Vagina (tissue), 2 donors: ENCODE measurements at places on chromosomes 11 and 22.

DNA sequence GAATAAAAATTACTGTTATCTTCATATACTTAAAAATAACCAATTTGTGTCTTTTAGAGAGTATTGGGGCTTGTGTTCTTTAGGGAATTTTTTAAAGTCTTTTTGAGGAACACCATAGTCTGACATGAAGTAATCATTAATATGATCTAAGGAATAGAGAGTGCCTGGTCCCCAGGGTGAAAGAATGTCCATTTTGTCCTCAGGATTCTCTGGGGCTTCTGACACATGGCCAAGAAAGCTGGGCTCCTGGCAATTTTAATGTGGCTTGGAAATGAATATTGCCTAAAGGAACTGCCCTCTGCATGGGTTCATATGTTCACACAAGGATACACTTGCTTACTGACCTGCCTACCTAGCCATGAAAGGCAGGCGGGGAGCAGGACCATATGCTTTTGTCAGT lies 33.7 kb downstream of the NF2 start:
- no peak for DNase-seq

GRCh38 chr11:1592628-1593027 lies 5.5 kb downstream of the KRTAP5-2 start:
- no peak for DNase-seq

- no peak for DNase-seq
These were observed 64.6 kb downstream of the MRTFA start for GRCh38 chr22:40571887-40572286.

DNA sequence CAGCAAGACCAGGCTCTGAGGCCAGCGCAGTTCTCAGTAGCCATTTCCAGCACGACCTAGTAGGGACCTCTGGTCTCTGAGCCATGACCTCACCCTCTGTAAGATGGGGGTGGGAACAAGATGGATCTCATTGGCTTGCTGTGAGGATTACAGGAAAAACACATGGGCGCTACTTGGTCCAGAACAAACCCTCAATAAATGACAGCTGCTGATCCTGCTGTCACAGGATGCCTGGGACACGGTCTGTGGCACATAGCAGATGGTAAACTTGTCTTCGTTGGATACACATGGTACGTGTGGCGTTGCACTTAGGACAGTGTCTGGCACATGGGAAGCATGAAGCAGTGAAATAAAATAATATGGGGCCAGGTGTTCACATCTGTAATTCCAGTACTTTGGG lies 4.5 kb upstream of the KCTD17 start:
- DNase-seq, result no peak

DNA sequence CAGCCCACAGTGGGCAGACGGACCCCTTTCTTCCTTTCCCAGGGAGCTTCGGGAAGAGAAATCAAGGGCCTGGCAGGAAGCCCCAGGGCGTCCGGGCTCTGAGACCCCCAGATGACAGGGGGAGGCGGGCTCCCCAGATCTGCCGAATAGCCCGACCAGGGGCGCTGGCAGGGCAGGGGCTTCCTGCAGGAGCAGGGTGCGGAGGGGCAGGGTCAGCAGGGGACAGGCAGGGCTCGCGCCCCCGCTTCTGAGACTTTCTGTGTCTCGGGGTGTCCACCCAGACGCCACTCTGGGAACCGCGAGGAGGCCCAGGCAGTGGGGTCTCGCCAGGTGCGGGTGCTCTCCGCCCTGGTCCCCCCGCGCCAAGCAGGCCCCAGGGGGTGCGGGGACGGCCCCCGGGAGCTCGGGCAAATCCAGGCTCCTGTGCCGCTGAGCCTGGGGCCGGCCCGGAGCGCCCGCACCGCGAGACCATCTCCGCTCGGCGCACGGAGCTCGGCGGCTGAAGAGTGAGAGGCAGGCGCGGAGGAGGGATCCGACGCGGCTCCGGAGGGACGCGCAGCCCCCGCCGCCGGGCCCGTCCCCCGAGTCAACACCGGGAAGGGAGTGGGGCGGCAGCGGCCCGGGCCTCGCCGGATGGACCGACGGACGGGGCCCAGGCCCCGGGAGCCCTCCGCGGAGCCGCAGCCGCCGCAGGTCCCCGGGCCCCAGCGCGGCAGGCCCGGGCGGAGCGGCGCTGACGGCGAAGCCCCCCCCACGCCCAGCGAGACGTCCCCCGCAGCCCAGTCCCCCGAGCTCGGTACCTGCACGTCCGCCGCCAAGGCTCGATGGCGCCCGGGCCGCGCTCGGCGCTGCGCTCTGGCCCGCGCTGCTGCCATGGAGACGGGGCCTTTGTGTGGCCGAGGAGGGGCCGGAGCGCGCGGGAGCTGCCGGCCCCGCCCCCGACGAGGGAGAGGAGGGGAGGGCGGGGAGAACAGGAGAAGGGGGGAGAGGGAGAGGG lies at the start of gene PLXNB2:
Gene PLXNB2 (minus strand): TSS at position 894 of the 997 bp plus-strand sequence. CDS start 17,062 bp downstream, outside the sequence.
- no peak for DNase-seq

GRCh38 chr11:120425527-120425926 lies 86.0 kb upstream of the GRIK4 start:
- no peak for DNase-seq

DNA sequence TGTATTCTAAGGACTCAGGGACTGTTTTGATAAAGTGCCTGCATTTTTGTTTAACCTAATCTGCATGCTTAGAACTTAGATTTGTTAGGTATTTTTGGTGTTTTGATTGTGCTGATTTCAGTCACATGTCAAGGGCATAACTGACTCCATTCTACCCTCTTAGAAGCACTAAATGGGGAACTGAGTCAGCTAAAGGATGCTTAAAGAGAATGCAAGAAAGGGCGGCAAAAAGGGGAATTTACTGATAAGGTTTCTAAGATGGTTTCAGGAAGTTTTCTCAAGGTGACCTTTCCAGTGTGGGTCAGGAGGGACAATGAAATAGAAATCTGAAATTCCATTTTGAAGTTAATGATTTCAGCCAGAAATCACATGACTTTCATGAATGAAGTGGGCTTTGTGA lies 43.0 kb downstream of the MMP20 start:
- no peak for DNase-seq

DNA sequence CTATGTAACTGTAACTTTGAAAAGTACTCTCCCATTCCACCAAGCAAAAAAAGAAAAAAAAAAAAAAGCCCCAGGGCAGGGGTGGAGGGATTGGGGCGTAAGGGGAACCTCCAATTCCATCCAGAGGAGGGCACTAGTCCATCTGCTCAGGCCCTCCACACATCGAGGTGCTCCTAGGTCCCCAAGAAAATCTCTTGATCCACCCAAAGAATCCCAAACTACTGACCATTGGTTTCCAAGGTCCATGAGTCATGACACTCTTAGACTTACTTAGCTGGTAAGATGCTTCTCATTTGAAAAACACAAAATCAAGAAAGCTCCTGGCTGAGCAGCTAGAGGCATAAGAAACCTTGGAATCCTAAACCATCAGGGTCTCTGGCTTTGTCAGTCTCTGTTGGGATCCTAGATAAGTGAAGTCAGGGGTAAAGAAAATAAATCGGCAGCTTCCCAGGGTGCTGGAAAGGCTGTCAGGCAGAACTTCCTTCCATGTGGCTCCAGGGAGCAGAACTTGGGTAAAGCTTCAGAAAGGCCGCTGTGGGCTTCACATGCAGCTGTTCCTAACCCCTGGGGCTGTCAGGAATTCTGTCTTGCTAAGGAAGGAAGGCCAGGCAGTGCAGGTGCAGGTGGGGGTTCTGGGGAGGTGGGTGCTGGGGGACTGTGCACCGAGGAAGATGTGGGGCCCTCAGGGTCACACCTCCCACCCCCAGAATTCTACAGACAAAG lies 49.4 kb upstream of the ADA2 start:
- no peak for DNase-seq

DNA sequence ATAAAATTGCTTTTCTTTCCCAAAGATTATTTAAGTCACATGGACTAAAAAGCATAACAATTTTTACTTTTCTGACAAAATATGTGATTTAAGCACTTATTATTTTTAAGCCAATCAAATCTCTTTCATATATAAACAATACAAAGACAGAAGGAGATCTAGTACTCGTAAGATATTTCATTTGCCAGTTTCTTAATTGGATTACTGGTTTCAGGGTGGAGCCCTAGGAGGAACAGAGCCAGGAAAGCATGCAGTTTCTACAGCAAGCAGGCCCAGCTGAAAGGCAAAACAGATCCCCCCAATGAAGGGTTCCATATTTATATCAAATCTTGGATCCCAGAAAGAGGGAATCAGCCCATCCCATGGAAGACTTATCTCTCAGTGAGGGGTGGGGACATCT lies 177.0 kb downstream of the KIF18A start:
- DNase-seq, result no peak
